ENCODE measurements at places on chromosomes 1 and 21.
A peak's percentile ranks its signal among the peaks of the same experiment; 100 is the strongest.

- H3K27me3 ChIP-seq = no peaks in the 10 kb centered on the region
- no peaks in the 10 kb centered on the region for H3K4me1 ChIP-seq
- no peak overlapping the region for H3K4me3 ChIP-seq
- H3K36me3 ChIP-seq = no peaks in the 10 kb centered on the region
- DNase-seq = no peak
Observed at GRCh38 chr1:16286122-16286521, 49.1 kb upstream of the CPLANE2 start.

DNA sequence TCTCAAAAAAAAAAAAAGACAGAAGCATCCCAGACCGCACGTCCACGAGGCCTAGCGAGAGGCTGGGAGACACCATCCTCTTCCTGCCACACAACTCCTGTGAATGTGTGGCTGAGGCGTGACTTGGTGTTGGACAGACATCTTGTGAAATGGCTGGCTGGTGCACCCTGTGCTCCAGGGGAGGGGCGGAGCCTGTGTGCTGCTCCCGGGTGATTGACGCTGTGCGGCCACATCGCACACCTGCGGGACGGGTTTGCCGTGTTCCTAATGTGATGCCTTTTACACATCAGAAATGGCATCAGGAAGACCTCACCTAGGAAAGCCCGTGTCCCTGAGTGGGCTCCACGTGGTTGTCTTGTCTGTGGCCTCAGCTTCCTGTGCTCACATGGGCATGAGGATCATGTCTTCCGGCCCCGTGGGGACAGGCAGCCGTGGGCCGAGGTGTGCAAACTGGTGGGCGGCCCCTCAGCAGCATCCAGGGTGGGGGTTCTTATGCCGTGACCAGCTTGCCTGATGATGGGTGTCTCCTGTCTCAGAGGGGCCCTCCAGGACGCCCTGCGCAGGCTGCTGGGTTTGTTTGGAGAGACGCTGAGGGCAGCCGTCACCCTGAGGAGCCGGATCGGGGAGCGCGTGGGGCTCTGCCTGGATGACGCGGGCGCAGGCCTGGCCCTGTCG lies 64.4 kb downstream of the PCNT start:
- no peaks in the 10 kb centered on the region for H3K4me1 ChIP-seq
- no peak overlapping the region for H3K27ac ChIP-seq
- H3K36me3 ChIP-seq = peaks cover 11% of the 10 kb centered on the region
- H3K4me3 ChIP-seq = no peak overlapping the region
- no peak for DNase-seq
- H3K27me3 ChIP-seq = no peaks in the 10 kb centered on the region

DNA sequence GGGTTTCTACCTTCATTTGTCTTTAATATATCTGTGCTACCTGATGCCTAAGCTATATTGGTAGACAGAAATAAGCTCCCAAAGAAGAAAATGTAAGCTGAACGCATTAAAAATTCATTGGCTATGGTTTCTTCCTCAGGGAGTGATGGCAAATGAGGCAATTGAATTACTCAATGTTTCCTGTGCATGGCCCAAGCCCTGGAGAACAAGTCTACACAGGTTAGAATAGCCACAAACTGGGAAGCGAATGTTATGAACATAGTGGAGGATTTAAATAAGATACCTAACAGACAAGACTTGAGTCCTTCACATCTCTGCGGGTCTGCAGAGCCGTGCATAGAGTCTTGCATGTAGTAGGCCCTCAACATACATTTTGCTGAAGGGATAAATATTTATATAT lies 350.3 kb downstream of the RWDD3 start:
- H3K27me3 ChIP-seq = no peaks in the 10 kb centered on the region
- DNase-seq = no peak
- H3K36me3 ChIP-seq = no peaks in the 10 kb centered on the region

- no peak overlapping the region for H3K27ac ChIP-seq
- H3K36me3 ChIP-seq = no peaks in the 10 kb centered on the region
- no peak for DNase-seq
- no peak overlapping the region for H3K4me3 ChIP-seq
- H3K27me3 ChIP-seq = no peaks in the 10 kb centered on the region
Observed at GRCh38 chr21:37655611-37656300, 260.5 kb downstream of the KCNJ6 start.

DNA sequence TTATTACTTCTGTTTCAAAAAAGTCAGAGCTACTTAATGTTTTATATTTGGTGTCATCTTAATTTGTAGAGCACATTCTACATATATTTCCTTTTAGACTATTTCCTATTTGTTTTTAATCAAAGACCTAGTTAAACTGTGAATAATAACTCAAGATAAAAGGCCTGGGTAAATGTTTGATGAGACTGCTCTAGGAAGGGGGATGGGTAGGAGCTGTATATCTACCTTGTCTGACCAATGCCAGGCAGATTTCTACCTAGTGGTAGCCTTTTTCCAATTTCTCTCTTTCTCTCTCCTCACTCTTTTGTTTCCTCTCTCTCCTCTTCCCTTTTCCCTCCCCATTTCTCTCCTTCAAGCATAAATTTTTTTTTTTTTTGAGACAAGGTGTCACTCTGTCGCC lies 31.9 kb upstream of the IVNS1ABP start:
- no peak for DNase-seq
- no peak overlapping the region for H3K4me3 ChIP-seq
- no peaks in the 10 kb centered on the region for H3K36me3 ChIP-seq
- H3K27ac ChIP-seq = no peak overlapping the region

- H3K36me3 ChIP-seq = no peaks in the 10 kb centered on the region
- no peak overlapping the region for H3K27ac ChIP-seq
- no peak overlapping the region for H3K4me3 ChIP-seq
- no peaks in the 10 kb centered on the region for H3K4me1 ChIP-seq
Observed at GRCh38 chr1:17875171-17875881, 120.2 kb downstream of the ACTL8 start.

GRCh38 chr1:222286011-222286410 lies 261.9 kb downstream of the HHIPL2 start:
- H3K27ac ChIP-seq = no peak overlapping the region
- DNase-seq = no peak
- no peaks in the 10 kb centered on the region for H3K4me1 ChIP-seq
- H3K27me3 ChIP-seq = no peaks in the 10 kb centered on the region

DNA sequence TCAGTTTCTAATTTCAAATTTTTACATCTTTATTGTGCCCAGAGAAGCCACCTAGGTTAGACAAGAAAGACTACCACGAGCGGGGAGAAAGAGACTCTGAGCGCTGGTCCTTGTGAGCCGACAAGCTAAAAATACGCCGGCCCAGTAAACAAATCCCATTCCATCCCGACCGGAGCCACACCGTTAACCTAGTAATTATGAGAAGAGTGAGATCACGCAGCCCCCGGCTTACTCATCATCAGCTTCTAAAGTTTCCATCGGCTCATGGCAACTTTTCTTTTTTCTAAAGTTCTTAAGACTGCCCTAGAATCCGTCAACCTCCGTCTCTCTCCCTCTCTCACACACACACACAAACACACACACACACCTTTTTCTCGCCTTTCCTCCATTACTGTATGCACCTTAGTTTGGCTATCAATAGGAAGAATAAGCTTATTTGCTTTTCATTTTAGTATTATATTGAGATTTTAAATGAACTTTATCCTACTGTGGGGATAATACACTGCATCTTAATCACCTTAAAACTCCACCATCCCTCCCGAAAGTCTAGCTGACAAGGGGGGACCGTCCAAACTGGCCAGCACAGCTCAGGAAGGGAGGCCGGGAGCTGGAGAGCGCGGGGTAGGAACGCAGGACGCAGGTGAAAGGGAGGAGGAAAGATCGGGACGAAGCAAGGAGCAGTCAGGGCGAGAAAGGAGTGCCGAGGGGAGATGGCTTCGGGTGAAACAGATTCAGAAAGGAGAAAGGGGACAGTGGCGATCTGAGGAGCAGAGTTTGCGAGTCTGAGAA lies 728 bp downstream of the OTUD7B start:
- peak overlapping the region; percentile 95 for H3K4me3 ChIP-seq
- H3K4me1 ChIP-seq = peaks cover 4% of the 10 kb centered on the region
- H3K27ac ChIP-seq = peak overlapping the region; percentile 97
- no peaks in the 10 kb centered on the region for H3K36me3 ChIP-seq
- peak; percentile 36 for DNase-seq
- H3K27me3 ChIP-seq = no peaks in the 10 kb centered on the region

- no peaks in the 10 kb centered on the region for H3K4me1 ChIP-seq
- no peak overlapping the region for H3K4me3 ChIP-seq
Observed at GRCh38 chr1:236181059-236181458, 38.7 kb downstream of the GPR137B start.

DNA sequence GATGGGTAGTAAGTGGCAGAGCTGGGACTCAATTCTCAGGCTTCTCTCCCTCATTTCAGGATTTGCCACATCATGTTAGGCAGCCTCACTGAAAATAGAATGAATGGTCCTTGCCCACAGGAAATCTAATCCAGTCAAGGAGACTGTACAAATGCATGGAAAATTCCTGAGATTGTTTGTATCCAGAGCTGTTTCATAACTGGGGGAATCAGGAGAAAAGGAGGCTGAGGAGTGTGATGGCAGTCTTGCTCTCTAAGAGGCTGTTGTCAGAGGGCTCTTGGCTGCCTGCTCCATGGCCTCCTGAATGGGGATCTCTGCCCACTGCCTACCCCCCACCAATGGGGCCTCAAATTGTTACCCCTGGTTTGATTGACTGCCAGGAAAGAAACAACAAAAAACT lies 141.9 kb upstream of the TNR start:
- no peak overlapping the region for H3K27ac ChIP-seq
- H3K4me3 ChIP-seq = no peak overlapping the region
- no peaks in the 10 kb centered on the region for H3K36me3 ChIP-seq
- H3K27me3 ChIP-seq = no peaks in the 10 kb centered on the region
- H3K4me1 ChIP-seq = no peaks in the 10 kb centered on the region
- no peak for DNase-seq

GRCh38 chr1:54604572-54605370 lies 18.6 kb downstream of the FAM151A start:
- no peak overlapping the region for H3K27ac ChIP-seq
- H3K4me3 ChIP-seq = no peak overlapping the region
- peaks cover 10% of the 10 kb centered on the region for H3K4me1 ChIP-seq
- peaks cover 8% of the 10 kb centered on the region for H3K36me3 ChIP-seq
- DNase-seq = no peak

- H3K36me3 ChIP-seq = no peaks in the 10 kb centered on the region
- H3K27ac ChIP-seq = peak overlapping the region; percentile 49
- H3K4me1 ChIP-seq = peaks cover 14% of the 10 kb centered on the region
- no peak overlapping the region for H3K4me3 ChIP-seq
Observed at GRCh38 chr1:206631085-206631509, 4.2 kb upstream of the DYRK3 start.

GRCh38 chr1:169091480-169091941 lies 15.0 kb upstream of the ATP1B1 start:
- no peak overlapping the region for H3K4me3 ChIP-seq
- no peak for DNase-seq

- no peaks in the 10 kb centered on the region for H3K36me3 ChIP-seq
- H3K4me1 ChIP-seq = no peaks in the 10 kb centered on the region
- peaks cover 39% of the 10 kb centered on the region for H3K27me3 ChIP-seq
- no peak overlapping the region for H3K4me3 ChIP-seq
- H3K27ac ChIP-seq = no peak overlapping the region
Observed at GRCh38 chr1:156852418-156852874, 6.5 kb downstream of the INSRR start.

DNA sequence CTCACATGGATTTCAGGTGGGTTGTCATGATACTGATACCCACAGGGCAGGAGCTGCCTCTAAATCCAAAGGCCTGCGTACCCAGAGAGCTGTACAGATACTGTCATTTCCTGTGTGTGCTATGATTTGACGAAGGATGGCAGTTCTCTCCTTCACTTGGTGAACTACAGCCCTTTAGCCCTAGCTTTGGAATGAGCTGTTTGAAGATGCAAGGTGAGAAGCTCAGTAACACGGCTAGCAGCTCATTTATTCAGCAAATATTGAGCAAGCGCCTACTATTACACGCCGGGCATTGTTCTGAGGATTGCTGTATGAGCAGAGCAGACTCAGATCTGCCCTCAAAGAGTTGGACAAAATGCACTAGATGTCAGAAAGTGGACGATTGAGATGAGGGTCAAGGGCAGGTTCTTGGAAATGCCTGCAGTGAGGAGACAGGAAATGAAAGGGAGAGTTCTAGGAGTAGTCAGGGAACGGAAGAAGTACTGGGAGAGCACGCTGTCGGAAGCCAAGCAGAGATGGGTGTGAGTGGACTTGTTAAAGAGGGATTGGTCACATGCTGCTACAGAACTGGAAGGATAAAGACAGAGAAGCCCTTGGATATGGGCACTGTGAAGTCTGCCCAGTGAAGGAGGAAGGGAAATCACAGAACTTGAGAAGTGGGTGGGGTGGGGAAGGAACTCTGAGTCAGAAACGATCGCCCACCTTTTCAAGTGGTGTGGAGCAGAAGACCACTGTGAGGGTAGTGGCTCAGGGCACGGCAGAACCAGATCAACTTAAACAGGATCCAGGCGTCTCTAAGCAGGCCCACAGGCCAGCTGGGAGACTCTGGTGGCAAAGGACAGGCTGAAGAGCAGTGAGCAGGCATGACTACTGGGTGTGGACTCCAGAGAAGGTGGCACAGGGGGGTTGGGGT lies 7.1 kb downstream of the PTGFRN start:
- H3K4me1 ChIP-seq = peaks cover 60% of the 10 kb centered on the region
- H3K4me3 ChIP-seq = no peak overlapping the region
- H3K27ac ChIP-seq = peak overlapping the region; percentile 94
- H3K36me3 ChIP-seq = no peaks in the 10 kb centered on the region
- H3K27me3 ChIP-seq = no peaks in the 10 kb centered on the region

GRCh38 chr1:30765556-30766434 lies 8.2 kb upstream of the LAPTM5 start:
- no peaks in the 10 kb centered on the region for H3K27me3 ChIP-seq
- DNase-seq = no peak
- no peaks in the 10 kb centered on the region for H3K4me1 ChIP-seq
- no peaks in the 10 kb centered on the region for H3K36me3 ChIP-seq
- no peak overlapping the region for H3K27ac ChIP-seq

DNA sequence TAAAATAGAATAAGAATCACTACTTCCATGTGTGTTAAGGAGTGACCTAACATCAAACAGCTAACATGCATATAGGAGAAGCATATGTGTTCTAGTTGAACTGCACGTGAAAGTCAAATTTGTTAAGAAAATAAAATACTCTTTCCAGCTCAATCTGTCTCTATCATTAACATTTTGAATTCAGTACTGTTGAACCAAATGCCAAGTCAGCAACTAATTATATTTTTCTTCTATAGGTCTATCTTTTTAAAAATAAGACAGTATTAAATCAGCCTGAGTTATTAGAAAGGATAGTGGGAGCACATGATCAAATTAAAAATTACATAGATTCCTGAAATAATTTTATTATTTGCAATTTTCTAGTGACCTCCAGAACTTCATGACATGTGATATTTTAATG lies 141.8 kb downstream of the NRIP1 start:
- H3K36me3 ChIP-seq = no peaks in the 10 kb centered on the region
- DNase-seq = no peak
- no peak overlapping the region for H3K27ac ChIP-seq
- no peak overlapping the region for H3K4me3 ChIP-seq
- H3K27me3 ChIP-seq = no peaks in the 10 kb centered on the region

GRCh38 chr1:29284286-29284960 lies 48.1 kb downstream of the PTPRU start:
- no peaks in the 10 kb centered on the region for H3K27me3 ChIP-seq
- H3K27ac ChIP-seq = no peak overlapping the region
- H3K4me3 ChIP-seq = no peak overlapping the region

All from transverse colon (tissue), 4 donors.